ENCODE measurements at places on chromosomes 11 and 22.

GRCh38 chr11:73340164-73340563 is 32.1 kb downstream of the ARHGEF17 start:
- DNase-seq: no peak

DNA sequence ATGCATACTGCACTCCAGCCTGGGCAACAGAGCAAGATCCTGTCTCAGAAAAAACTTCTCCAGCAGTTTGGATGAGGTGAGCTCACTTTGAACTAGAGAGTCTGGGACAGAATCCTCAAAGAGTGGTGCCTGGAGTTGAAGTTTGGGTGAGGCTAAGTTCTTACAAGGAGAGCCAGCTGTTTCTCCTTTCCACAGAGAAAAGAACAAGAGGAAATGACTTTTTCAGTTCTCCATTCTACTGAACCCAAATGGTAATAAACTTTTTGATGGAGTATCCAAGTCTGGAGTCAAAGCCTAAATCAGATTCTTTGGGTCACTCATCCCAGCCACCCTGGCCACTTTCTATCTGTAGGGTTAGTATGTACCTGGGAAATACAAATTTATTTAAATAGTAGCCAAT is 102.7 kb downstream of the TRAF6 start:
- no peak for DNase-seq

GRCh38 chr11:99020352-99021225 is at the start of gene CNTN5:
CNTN5 (plus strand) TSS chr11:99020949.
- peak; percentile 34 for DNase-seq

GRCh38 chr11:58192229-58192628 is 3.4 kb downstream of the OR9Q2 start:
- DNase-seq: no peak

DNA sequence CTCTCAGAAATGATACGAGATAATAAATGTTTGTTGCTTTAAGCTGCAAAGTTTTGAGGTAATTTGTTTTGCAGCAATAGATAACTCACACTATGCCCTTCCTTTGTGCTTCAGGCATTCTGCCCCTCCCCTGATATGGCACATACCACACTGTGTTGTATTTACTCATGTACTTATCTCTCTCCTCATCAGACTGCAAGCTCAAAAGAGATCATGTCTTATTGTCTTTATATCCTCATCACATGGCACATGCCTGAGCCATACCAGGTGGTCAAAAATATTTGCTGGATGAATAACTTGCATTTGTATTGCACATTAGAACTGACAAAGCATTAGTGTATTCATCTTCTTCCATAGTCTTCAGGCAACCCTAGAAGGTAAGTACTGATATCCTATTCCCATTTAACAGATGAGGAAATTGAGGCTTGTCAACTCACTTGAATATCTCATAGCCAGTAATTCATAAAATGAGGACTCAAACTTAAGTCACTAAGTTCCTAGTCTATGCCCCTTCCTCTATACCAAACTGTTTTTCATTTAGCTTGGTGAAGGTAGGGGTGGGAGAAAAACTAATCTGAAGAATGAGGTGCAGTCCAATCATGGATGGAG is 83.9 kb upstream of the EED start:
- DNase-seq: peak; percentile 55

DNA sequence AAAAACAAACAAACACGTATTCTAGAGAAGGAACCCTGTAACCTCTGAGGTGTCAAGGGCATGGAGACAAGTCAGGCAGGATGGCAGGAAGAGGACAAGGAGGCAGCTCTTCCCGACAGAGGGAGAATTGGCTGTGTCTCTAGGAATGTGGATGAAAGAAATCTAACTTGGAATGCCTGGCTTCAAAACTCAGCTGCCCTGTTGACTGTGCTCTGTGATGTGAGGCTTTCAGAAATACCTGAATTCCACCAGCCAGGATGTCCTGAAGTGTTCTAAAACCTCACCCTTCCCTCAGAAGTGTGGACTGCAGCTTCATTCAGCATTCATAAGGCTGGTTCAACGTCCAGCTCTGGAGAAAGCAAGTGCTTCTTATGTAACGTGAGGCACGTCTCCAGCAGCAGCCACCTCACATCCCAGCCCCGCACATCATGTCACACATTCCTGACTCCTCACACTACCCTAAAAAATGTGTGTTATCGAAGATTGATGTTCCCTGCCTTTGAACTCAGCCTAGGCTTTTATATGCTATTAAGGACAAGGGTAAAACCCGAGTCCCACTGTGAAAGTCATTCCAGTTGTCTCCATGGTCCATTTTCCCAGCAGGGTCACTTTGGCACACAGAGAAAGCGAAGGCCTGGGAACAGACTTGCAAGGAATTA is 398.9 kb downstream of the ETS1 start:
- DNase-seq: no peak

- DNase-seq: peak; percentile 61
Observed at GRCh38 chr11:65973439-65974110, 12.0 kb downstream of the SART1 start.

- DNase-seq: no peak
Observed at GRCh38 chr11:9176550-9176949, 85.2 kb upstream of the SCUBE2 start.

DNA sequence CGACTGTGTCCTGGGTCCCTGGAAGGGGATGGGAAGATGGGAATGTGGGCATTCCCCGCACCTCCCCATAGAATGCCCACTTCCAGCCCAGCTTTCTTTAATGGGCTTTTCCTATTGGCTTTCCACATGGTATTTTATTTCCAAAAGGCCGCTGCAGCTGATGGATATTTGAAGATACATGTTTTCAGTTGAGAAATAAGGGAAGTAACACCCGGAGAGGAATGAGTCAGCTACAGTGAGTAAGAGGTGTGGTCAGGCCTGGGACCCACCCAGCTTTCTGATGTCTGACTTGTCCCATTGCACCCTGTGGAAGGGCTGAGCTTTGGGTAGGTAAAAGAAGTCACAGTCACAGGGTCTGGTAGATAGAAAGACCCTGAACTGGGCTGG is 476.9 kb downstream of the MIAT start:
- peak; percentile 78 for DNase-seq

DNA sequence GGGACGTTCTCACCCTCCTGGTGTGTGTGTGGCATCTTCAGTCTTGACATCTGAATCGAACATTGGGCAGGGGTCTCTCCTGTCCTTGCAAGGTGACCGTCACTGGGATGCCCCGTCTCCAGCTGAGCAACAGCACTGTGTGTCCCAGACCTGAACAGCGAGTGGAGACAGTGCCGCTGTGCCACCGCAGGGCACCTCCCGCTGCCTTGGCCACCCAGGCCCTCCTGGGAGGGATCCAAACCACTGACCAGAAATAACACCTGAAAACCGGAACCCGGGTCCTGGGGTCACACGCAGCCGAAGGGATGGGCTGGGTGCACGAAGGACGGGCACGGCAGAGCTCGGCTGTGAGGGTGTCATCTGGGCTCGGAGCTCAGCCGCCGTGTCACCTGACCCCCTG is 102.2 kb downstream of the BRD1 start:
- no peak for DNase-seq

DNA sequence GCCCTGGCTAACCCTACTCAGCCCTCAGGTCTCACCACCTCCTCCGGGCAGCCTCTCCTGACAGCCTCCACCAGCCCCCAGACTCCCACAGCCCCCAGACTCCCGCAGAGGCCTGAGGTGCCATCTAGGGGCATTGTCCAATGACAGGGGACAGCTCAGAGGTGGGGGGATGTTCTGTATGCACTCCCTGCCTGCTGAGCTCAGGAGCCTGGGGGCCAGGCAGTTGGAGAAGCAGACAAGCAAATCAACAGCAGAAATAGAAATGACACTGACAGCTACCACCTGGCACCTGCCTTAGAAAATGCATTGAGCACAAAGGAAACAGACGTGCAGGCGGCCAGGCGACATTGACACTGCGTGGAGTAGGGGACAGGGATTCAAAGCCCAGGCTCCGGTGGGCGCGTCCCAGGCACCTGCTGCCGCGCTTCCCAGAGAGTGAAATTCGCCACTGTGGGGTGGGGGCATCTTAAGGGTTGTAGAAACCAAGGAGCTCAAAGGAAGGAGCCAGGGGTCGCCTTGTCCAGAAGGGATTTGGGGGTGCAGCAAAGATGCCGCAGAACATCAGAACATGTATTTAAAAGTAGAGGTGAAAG is 22.5 kb upstream of the WNT7B start:
- no peak for DNase-seq

DNA sequence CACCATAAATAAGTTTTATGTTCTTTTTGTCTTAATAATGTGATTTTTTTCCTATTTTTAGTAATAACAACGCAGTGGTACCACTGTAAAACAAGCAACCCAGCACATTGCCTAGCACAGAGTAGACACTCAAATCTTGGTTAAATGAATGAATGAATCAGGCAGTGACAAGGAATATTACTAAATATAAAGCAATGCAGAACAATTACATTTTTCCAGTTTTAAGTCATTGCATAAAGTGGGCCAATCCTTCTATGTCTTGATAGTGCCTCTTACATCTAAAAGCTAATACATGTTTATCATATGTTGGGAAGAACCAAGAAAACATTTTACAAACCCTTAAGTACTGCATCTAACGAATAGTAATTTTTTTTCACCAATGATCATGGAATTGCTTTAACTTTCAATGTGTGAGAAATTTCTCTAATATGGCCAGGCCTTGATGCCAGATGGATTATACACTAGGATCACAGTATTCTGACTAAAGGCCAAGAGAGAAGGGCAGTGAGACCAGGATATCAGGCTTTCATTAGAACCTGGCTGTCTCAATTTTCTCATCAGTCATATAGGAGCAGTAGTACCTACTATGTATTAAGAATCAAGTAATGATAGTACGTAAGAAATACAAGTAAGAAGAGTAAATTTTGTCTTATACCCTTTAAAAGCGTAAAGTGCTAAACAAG is 88.5 kb downstream of the TRIM44 start:
- DNase-seq: no peak

DNA sequence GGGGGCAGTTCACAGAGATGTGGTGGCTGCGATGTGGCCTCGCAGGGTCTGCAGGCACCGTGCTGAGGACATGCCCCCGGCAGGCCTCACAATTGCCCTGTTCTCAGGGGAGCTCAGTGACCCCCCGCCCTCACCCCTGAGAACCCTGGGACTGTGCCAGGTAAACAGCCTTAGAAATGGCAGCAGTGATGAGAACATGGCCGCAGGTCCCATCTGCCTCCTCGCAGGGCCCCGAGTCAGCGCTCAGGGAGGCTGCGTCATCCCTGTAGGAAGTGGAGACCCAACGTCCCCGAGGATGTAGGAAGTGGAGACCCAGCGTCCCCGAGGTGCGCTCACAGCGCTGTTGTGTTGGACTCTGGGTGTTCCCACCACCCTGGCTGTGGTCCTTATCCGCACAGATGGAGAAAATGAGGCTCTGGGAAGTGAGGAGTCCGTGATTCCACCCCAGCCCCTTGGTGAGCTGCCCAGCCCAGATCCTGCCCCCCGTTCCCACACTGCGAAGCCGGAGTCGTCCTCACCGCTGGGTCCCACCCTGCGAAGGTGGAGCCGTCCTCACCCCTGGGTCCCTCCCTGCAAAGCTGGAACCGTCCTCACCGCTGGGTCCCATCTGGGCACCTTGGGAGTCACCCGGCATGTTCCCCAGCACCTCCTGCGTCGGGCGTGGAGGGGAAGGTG is 1086.8 kb downstream of the BRD1 start:
- DNase-seq: no peak

DNA sequence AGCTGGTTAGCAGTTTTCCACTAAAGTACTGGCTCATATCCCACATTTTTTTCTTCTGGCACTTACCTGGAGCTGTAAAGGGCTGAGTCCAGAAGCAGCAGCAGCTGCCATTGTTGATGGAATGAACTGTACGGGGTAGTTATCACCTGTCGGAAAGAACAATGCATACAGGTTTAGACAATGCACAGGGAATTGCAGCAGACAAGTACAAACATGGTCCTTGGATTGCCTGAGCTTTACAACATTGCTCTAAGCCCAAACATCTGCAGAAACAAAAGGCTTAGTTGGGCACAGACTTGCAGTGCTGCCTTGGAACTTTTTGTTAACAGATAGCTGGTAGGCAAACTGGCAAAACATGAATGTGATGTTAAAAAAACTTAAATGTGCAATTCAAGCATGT is 258.8 kb downstream of the SOX6 start:
- DNase-seq: no peak

DNA sequence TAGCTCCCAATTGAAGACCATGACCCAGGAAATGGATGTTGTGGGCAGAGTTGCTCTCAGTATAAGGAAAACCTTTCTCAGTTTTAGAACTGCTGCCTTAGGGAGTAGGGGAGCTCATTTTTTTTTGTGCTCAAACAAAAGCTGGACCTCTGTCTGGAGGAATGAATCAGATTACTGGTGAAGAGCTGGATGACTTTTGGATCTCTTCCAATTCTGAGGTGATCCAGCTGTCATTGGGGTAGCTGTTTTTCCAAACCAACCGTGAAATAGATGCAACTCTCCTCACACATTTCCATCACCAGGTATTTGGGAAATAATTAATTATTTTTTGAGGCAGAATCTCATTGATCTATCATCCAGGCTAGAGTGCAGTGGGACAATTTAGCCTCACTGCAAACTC is 251.3 kb upstream of the PLET1 start:
- DNase-seq: no peak

DNA sequence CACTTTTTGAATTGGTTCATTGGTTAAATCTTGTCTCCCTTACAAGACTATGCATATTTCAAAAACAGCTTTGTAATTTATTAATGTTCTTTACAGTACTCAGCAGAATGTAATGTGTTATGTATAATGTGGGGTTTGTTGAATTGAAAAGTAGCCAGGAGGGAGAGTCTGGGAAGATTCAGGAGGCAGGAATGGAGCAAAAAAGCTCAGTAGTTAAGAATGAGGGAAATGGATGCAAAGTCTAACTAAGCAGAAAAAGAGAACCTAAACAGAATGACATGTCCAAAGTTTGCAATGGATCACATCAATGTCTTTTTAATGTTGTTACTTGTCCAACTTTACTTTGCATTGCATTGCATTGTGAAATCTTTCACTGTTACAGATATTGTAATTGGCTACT is 86.5 kb upstream of the CARD18 start:
- DNase-seq: no peak

- peak; percentile 40 for DNase-seq
Observed at GRCh38 chr11:126355926-126356897, 726 bp downstream of the ST3GAL4 start.

GRCh38 chr22:36589856-36590255 is 60.9 kb upstream of the EIF3D start:
- no peak for DNase-seq

- peak; percentile 81 for DNase-seq
Observed at GRCh38 chr11:96008161-96008720, 84.3 kb upstream of the MTMR2 start.

DNA sequence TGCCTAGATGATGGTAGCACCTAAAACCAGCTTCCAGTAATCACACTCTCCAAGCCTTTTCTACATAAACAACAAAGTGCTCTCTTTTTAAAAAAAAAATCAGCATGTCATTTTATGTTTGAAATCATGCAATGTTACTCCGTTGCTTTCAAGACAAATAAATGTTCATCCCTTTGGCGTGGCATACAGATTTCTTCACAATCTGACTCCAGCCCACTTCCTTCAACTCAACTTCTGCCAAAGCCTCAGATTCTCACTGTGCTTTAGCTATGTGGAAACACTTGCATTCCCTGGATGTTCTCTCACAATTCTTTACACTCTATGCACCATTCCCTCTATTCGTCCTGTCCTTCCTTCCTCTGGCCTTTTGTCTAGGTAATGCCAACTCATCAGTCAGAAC is 206.3 kb upstream of the BLID start:
- no peak for DNase-seq

Data from HCEC 1CT (cell line).